Esophagus squamous epithelium (tissue), 5 donors: ENCODE measurements at places on chromosomes 2 and 18.

GRCh38 chr2:65165558-65165957, 35.7 kb upstream of the RAB1A start:
- no peak for DNase-seq

GRCh38 chr2:18047896-18048657, 169.6 kb downstream of the KCNS3 start:
- DNase-seq = no peak

GRCh38 chr2:9165625-9166024, 41.0 kb upstream of the ASAP2 start:
- no peak for DNase-seq

- no peak for DNase-seq
Measured at GRCh38 chr18:8217051-8217564, 392.1 kb upstream of the RAB12 start.

GRCh38 chr2:127735537-127736399, 34.5 kb downstream of the SFT2D3 start:
- no peak for DNase-seq

GRCh38 chr18:53567929-53568574, 656.4 kb downstream of the MBD2 start:
- DNase-seq = no peak

GRCh38 chr2:68837164-68837860, 33.9 kb downstream of the BMP10 start:
- DNase-seq = no peak

DNA sequence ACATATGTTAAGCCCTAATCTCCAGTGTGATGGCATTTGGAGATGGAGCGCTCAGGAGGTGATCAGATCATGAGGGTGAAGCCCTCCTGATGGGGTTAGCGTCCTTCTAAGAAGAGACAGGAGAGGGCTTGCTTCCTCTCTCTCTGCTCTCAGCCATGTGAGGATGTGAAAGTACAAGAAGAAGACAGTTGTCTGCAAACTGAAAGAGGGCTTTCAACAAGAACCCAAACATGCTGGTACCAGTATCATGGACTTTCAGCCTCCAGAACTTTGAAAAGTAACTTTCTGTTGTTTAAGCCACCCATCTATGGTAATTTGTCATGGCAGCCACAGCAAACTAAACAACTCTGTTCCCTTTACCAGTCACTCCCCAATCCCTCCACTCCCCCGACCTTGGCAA, 47.4 kb downstream of the CACNB4 start:
- no peak for DNase-seq

DNA sequence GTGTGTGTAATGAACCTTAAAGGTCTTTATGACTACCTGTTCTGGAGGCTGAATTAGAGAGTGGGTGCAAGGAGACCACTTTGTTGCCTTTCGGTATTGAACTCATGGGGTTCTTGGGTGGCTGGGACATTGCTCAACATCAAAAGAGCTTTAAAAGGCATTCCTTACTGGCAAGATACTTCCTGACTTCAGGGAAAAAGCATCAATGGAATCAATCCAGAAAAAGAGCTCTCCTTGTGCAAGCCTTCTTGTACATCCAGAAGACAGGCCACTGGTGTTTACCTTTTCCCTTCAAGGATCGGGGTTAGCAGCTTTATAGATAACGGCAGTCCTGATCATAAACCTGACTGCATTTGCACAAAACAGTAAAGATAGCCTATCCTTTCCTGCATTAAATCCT, 9.5 kb downstream of the PNO1 start:
- DNase-seq = no peak

DNA sequence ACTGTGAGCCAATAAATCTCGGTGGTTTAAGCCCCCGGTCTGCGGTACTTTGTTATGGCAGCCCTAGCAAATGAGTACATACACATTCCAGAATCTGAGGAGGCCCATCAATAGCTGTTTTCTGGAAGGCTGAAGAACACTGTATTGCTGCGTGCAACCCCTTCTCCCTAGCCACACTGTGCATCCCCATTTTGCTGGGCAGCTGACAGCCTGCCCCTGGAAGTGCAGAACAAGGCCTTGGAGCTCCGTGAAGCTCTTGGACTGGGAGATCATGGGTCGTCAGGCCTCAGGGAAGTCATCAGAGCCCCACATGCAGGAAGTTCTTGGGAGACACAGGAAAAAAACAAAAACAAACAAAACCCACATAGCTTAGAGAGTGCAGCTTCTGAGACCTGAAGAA, 90.6 kb upstream of the ST6GAL2 start:
- no peak for DNase-seq

DNA sequence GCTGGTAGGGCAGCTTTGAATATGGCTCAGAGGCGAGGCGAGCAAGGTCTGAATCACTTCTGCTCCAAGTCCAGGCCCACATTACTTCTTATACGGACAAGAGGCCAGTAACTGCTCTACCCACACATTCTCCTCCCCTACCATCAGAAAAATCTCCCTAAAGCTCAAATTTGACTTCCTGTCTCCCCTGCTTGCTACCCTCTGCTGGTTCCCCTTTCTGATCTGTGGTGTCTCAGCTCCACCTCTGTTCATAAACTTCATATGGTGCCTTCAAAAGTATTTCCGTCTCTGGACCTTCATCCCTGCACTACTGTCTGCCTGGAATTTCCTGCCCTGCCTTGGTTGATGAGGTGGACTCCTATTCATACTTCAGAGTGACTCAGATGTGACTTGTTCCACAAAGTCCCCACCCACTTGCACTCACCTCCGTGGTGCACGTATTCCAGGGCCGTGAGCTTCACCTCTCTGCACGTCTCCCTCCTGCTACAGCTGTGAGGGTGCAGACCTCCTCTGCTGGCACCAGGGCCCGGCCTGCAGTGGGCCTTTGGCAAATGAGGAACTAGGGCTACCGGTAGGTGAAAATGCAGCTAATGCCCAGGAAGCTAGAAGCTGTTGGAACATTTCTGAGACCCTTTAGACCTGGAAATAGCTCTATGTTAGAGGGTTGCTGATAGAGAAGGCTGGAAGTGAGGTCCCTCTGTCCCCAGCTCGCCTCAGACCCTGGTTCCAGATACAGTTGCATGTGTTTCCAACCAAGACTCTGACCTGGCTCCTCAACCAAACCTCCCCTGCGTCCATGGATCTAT, 24.6 kb upstream of the KCMF1 start:
- DNase-seq = no peak

DNA sequence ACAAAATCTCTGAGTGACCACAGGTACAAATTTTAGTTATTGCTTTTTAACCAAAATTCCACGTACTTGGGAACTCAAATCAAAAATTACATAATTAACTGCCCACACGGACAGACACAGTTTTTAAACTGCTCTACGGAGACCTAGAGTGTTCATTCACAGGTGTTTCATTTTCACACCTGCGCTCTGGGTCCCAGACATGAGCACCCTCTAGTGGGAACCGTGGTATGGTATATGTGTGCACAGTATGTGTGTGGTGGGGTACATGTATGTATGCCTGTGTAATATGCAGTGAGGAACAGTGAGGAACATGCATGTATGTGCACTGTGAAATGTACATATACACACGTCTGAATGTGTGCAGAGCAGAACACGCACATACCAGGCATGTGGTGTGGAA, 65.0 kb downstream of the PPP4R1 start:
- no peak for DNase-seq

DNA sequence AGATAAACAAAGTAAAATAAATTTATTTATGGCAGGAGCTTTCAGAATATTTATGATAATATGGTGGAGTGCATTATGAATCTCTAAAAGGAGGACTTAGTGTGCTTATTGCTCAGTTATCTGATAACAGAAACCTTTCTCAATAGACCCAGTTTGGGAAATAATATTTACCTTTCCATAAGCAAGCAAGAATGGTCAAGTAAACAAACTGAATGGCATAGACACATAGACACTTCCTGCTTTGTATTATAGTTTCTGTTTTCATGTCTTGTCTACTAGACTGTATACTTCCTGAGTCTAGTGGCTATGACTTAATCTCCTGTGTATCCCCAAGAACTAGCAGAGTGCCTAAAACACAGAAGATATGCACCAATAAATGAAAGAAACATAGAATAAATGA, 87.8 kb downstream of the UPP2 start:
- no peak for DNase-seq
